ENCODE measurements at places on chromosomes 2 and 18.

DNA sequence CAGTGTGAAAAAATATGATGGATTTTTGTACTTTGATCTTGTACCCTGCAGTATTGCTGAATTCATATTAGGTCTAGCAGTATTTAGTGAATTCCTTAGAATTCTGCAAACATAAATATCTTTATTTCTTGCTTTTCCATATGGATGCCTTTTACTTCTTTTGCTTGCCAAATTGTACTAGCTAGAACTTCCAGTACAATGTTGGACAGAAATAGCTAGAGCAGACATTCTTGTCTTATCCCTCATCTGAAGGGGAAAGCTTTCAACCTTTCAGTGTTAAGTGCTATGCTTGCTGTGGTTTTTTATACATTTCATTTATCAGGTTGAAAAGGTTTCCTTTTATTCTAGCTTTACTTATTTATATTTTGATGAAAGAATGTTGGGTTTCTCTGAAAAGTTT, 1321.9 kb upstream of the CHAC2 start:
- DNase-seq, result no peak

DNA sequence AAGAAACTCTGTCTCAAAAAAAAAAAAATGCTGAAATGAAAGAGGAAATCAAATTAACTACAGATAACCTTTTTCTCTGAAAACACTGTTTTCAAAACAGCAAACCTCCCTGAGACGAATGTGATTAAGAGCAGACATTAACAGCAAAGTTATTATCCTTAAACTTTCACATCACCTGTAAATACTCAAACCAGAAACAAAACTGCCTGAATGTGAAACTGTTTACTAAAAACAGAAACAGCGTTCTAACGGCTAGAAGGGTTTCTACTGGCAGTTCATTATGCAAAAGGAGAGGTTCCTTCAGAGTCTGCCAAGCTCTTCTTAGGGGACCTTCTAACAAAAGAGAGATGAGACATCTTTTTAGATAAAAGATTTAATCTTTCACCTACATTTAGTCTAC, 45.9 kb downstream of the PNO1 start:
- DNase-seq, result no peak

- no peak for DNase-seq
Observed at GRCh38 chr2:202096736-202097135, 23.7 kb downstream of the KIAA2012 start.

DNA sequence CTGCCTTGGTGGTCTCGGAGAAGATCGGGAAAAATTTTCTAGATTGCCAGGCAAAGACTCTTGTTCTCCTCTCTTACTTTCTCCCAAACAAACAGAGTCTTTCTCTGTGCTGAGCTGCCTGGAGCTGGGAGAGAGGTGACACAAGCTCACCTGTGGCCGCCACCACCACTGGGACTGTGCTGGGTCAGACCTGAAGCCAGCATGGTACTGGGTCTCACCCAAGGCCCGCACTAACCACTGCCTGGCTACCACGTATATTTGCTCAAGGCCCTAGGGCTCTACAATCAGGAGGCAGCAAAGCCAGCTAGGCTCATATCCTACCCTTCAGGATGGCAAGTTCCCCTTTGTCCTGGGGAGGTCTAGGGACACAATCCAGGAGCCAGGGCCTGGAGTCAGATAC, 312.2 kb downstream of the DLGAP1 start:
- DNase-seq, result no peak

GRCh38 chr2:219282943-219283581, 3.9 kb downstream of the DNAJB2 start:
- DNase-seq, result no peak

DNA sequence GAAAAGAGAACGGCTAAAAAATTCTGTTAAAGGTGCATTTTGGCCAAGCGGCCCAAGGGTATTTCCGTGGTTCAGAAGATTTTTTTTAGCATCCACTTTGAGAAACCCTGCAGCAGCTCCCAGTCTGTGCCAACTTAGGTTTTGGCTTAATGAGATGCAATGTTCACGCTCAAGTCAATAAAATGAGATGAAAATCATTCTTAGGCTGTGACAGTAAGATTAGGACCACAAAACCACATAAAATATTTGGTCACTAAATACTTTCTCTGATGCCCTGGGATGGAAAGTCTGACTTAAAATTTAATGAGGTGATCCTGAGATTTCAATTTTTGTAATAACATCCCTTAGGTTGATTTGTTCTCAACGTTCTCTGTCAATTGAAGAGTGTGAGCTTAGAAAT, 74.2 kb upstream of the FHL2 start:
- DNase-seq, result no peak

GRCh38 chr2:227132986-227133385, 31.0 kb downstream of the COL4A4 start:
- no peak for DNase-seq

DNA sequence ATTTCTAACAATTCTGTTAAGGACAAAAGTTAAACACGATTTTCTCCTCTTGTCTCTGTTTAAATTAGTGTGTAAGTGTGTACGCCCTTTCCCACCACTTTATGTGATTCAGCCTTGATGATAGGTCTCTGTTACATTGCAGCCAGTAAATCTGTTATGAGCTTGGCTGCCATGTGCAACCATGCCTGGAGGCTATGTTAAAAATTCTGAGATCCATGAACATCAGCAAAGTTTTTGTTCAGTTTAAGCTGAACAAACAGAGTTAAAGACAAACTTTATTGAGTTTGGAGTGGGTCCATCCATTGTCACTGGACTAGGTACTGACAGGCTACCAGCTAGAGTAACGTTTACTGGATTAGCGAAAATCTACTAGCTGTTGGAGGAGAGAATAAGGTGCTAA, 110.4 kb downstream of the NCKAP5 start:
- no peak for DNase-seq

DNA sequence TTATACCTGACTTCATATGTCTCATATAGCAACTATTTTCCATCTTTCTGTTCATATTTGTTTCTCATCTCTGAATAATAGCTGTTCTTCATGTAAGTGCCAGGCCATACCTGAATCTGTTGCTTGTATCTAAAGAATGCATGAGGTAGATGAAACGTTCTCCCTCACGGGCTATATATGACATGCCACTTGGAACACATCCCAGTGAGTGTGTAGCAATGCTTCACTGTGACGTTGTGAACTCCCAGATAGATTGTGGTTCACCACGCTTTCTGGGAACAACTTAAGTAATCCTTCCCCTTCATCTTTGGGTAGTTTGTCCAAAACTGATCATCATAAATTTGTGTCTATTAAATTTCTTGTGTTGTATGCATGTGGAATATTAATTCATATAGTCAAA, 60.1 kb downstream of the RDH14 start:
- DNase-seq, result no peak

DNA sequence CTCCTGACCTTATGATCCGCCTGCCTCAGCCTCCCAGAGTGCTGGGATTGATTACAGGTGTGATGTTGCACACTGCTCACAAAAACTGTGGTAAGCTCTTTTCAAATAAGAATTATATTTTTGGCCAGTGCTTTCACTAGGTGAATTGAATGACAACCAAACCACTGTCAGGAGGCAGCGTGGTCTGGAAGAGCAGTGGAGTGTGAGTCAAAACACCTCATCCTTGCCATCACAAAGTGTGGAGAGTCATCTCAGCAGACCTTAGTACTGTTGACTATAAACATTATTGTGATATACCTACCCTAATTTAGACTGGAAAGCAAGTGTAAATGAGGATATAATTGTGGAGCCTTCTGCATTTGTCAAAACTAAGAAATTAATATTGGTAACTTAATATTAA, 61.3 kb downstream of the UBE2E3 start:
- no peak for DNase-seq

DNA sequence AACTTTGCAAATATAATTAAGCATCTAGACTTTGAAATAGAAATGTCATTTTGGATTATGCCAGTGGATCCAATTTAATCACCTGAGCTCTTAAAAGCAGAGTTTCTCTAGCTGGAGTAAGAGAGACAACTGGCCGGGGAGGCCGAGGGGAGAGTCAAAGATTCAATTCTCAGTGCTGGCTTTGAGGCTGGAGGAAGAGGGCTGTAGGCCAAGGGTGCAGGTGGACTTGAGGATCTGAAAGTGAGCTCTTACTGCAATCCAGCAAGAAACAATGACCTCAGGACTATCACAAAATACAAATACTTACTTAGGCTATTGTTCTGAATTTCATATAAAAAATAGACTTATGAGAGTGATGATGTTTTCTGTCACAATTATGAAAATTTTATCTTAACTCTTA, 814.5 kb downstream of the CBLN2 start:
- no peak for DNase-seq

- DNase-seq, result no peak
Observed at GRCh38 chr18:39313992-39314391, 1748.4 kb upstream of the CELF4 start.

- no peak for DNase-seq
Observed at GRCh38 chr2:96622544-96622943, 15.6 kb downstream of the KANSL3 start.

DNA sequence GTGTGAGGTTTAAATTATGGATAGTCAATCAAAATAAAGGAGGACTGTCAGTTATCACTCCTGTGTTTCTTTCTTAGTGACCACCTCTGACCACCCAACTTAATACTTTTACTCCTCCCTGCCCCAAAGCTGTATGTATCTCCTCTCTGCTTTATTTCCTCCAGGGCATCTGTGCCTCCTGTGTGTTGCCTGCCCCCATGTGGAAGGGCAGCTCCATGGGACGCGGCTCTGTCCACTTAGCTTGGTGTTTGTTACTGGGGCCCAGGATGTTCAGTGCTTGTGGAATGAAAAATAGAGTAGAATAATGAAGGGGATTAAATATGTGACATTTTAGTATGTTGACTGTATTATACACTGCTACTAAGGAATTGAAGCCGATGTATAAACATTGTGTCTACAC, 9.8 kb downstream of the ACP1 start:
- DNase-seq, result no peak

- DNase-seq, result no peak
Observed at GRCh38 chr18:10860382-10860781, 289.0 kb downstream of the PIEZO2 start.

- no peak for DNase-seq
Observed at GRCh38 chr18:70321616-70322015, 32.8 kb downstream of the SOCS6 start.

GRCh38 chr2:64330281-64331113, 123.5 kb upstream of the LGALSL start:
- peak; percentile 57 for DNase-seq

GRCh38 chr18:59268721-59269562, 4.3 kb downstream of the RAX start:
- DNase-seq, result no peak

- no peak for DNase-seq
Observed at GRCh38 chr18:58355243-58355642, 273.6 kb downstream of the ALPK2 start.

GRCh38 chr2:189543367-189543766, 37.2 kb downstream of the SLC40A1 start:
- no peak for DNase-seq

DNA sequence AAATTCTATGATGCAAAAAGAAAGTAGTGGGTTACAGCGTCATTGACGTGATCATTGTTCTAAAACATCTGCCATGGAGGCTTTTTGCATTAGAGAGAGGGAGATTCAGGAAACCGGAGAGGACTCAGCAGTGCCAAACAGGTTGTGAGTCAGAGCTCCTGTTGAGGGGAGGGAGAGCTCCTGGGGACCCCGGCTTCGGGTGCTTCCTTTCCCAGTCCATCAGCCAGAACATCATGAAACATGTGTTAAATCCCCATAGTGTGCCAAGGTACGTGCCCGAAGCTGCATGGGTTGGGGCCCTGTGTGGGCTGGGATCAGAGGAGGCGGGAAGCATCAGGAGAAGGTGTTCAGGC, 791 bp upstream of the CYRIA start:
- no peak for DNase-seq

GRCh38 chr2:109347626-109348025, 218.6 kb downstream of the SH3RF3 start:
- no peak for DNase-seq

GRCh38 chr2:149204686-149205085, 125.7 kb upstream of the LYPD6 start:
- no peak for DNase-seq

GRCh38 chr18:42611134-42611533, 504.4 kb downstream of the RIT2 start:
- DNase-seq, result no peak

DNA sequence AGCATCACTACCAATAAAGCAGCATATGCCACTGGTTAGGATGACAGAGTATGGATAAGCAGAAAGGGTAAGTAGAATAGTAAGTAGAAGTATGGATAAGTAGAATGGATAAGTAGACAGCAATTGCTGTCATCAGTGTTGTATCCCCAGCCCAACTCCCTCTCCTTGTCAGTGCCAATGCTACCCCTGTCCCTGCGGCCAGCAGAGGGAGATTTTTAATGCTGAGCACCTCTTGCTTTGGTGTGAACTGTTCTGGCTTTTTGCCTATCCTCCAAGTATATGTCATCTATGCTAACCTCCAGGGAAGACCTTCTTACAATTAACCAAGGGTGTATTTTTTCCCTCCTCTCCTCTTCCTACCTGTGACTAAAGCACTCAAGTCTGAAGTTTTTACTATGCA, 136.7 kb upstream of the SPHKAP start:
- DNase-seq, result no peak

DNA sequence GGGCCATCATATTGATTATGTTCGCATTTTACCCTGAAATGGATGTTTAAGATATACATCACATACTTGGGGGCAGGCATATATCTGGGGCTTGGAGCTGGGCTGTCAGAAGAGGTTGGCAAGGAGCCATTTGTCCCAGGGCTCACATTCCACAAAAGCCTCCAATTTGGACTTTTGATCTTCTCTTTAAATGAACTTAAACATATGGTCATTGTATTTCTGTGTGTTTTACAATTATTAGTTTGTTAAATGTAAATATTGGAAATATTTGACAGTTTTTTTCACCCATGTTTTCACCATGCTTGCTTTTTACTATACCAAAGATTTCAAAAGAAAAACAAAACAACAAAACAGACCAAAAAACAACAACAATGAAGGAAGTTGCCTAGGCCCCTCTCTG, 165.8 kb upstream of the MEIS1 start:
- no peak for DNase-seq

DNA sequence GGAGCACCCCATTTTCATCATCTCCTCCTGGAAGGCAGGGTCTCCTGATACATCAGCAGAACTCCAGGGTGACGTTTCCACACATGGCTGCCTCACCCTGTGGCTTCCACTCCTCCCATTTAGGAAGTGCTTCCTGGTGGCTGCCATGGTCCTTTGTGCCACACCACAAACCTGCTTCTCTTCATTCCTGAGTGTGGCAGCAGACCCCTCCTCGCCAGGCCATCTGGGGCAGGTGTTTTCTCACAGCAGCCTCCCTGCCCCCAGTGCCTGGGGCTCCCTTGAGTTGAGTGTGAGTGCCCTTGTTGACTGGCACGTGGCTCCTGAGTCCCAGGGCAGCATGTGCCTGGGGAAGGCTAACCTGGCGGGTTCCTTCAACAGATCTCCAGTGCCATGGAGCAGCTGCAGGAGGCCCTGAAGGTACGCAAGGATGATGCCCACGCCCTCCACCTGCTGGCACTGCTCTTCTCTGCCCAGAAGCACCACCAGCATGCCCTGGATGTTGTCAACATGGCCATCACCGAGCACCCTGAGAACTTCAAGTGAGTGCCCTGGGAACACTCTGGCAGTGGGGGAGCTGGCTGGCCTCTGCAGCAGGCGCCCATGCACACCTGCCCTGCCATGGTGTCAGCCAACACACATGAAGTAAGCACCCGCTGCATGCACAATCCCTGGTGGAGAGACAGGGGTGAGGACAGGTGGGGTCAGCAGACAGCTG, 113.4 kb upstream of the MCFD2 start:
- DNase-seq, result no peak

- no peak for DNase-seq
Observed at GRCh38 chr2:240134466-240134865, 1.6 kb downstream of the COPS9 start.

- DNase-seq, result no peak
Observed at GRCh38 chr18:37634516-37634915, 68.9 kb upstream of the CELF4 start.

- DNase-seq, result no peak
Observed at GRCh38 chr2:119220720-119221301, 2.8 kb upstream of the STEAP3 start.
